M059J (cell line): ENCODE measurements at places on chromosomes 4 and X. TPM values are rescaled to one million over a fixed set of nuclear protein-coding genes. Genes with fewer than 3 reads are reported as not detected.

GRCh38 chrX:139429913-139430312 is 100.6 kb upstream of the F9 start:
- DNase-seq = peak; percentile 22

CFAP299 gene
- total RNA-seq = not detected in 2 replicates

PF4V1 gene
- total RNA-seq = not detected in 2 replicates

RAB9B gene
- 3.2 and 5.5 TPM in 2 replicates for total RNA-seq

- DNase-seq = no peak
Observed at GRCh38 chr4:73988061-73988460, at the start of gene PPBP. Gene PPBP, minus strand, starts transcription at chr4:73988190. Its CDS starts 87 bp downstream, at chr4:73988103.

MSX1 gene
- total RNA-seq = 11.4 and 12.6 TPM in 2 replicates

DNA sequence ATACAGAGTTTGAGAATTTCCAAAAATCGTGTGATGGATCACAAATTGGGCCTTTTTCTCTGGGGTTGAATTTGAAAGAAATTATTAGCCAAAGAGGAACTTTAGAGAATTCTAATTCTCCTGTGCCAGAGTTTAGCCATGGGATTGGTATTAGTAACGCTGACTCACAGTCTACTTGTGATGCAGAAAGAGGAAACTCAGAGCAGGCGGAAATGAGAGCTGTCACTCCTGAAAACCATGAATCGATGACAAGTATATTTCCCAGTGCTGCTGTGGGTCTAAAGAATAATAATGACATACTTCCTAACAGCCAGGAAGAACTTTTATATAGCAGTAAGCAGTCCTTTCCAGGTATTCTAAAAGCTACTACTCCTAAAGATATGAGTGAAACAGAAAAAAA is 64.9 kb downstream of the N4BP2 start:
- DNase-seq = peak; percentile 85

DNA sequence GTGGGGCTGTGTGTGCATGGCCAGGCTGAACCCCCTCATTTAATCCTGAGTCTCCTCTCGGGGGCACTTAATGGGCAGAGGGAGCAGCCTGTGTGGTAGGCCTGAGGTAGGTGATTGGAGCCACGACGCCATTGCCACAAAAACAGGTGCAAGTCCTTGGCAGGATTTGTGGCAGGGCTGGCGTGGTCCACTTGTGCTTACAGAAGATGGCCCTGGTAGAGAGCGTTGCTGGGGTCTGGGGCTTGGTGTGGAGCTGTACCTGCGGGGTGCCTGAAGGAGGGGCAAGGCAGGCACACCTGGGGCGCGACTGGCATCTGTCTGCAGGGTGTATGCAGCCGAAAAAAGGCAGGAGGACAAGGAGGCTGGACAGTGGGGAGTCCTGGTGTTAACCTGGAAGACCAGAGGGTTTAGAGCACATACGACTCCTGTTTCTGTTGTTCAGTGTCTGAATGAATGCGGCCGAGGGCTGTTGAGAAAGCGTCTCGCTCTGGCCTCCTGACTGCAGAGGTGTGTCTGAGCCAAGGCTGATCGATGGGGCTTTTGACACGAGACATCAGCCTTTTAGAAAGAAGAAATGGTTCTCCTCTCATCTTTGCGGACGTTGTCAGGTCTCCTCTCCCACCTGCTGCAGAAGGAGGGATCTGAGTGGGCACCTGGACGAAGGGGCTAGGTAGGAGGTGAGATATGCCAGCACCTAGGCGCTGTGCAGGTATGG is 52.0 kb downstream of the TBC1D14 start:
- no peak for DNase-seq

DNA sequence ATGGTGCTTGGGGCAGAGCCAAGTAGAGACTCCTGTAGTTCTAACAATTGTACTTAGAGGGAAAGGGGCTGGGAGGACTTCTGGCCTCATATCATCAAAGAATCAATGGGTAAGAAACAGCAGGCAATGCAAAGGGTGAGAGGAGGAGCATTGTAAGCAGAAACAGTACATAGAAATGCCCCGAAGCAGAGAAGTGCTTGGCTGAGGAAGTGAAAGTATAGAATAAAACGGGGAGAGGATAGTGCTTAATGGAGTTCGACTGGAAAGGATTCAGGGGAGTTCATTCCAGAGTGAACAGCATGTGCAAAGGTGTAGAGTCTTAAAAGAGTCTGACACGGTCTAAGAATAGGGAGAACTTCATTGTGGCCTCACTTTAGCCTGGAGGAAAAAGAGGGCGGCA is 103.0 kb downstream of the SYNPO2 start:
- DNase-seq = no peak

NRK gene
- total RNA-seq = not detected in 2 replicates

- DNase-seq = no peak
Observed at GRCh38 chr4:111266937-111267336, 644.1 kb upstream of the PITX2 start.

GAK gene
- total RNA-seq = 48.3 and 67.5 TPM in 2 replicates

PAGE1 gene
- total RNA-seq = 1.1 and 1.6 TPM in 2 replicates

DNA sequence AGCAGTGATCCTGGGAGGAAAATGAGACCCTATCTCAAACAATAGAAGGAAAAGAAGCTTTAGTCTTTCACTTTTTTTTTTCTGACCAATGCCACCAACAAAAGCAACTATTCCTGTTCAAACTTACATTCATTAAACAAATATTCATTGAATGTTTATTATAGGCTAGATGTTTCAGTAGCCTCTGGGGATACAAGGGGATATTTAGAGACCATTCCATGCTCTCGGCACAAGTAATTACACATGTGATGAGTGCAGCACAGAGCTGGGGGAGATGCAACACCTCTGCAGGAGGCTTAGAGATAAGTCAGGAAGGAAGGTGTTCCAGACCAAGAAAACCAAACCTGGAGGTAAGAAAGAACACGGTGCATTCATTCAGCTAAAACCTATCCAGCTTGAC is 68.3 kb downstream of the PALLD start:
- no peak for DNase-seq

DNA sequence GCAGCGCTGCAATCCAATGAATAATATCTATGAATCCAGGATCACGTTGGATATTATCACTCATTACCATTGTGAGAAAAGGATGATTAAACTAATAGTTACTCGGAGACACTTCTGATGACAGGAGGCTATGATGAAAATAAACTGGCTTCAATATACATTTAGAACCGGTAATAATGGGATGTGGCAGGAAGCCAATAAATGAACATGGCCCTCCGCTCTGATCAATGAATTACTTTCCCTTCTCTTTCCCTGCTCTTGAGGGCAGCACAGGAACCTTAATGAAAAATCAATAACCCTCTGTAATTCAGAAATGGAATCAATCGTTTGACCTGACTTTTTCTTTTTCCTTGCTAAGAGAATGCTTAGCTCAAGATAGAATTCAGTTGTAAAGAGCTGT is 103.9 kb upstream of the PAQR3 start:
- DNase-seq = no peak

GRCh38 chrX:107748506-107748905 is 27.1 kb downstream of the TSC22D3 start:
- DNase-seq = no peak

DNA sequence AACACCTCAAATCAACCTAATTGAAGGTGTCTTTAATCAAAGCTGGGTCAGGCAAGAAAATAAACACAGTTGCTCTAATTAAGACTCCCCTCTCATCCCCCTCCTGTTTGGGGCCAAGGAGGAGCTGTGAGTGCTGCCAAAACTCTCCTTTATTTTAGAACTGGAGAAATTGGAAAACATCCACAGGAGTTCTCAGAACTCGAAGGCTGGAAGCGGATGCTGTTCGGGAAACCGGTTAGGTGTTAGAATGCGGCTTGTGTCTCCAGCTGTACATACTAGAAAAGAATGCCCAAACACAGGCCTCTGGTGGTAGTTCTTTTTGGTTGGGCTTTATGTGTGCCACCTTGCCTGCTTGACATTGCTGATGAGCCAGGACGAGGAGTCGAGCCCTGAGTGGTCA is 118.2 kb downstream of the GPR143 start:
- no peak for DNase-seq

DNA sequence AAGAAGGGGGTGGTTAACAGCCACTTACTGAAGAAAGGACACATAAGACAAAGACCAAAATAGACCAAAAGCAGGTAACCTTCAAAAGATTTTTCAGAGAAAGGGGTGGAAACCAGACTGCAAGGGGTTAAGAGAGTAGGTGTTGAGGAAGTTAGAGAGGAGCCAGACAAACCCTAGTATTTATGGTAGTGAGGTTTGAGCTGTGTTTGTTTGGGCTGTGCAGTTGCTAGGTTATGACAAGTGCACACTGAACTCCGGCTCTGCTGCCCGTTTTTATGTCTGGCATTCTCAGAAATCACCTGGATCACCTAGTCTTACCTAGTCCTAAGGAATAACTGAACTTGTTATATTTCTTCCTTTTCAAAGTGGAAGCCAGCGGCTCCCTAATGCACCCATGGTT is 22.9 kb upstream of the G3BP2 start:
- no peak for DNase-seq

- no peak for DNase-seq
Observed at GRCh38 chr4:52568351-52568750, 90.8 kb downstream of the USP46 start.

GRCh38 chrX:54758114-54759055 is 39.7 kb downstream of the ITIH6 start:
- DNase-seq = no peak

BCORL1 gene
- total RNA-seq = 1.7 and 4.0 TPM in 2 replicates

- DNase-seq = peak; percentile 86
Observed at GRCh38 chrX:74242050-74242449, 61.9 kb upstream of the ZCCHC13 start.

DNA sequence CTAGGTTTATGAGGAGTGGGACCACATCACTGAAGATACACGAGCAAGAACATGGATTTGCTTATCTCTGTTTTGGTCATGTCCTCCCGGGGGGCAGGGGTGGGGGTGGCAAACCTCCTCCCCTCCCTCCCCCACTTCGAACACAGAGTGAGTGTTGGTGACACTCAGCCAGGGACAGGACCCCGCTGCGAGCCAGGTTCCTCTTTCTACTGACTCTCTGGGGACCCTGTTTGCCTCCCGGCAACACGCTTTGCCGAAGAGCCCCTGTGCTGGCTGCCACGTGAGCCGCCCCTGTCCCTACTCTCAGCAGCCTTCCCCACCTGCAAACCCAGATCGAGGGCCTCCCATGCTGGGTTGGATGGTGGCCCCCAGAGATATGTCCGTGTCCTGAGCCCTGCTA is 34.7 kb downstream of the P2RY8 start:
- no peak for DNase-seq

GRCh38 chrX:79140731-79141130 is 3.8 kb upstream of the GPR174 start:
- no peak for DNase-seq

SLC10A7 gene
- 8.7 and 10.3 TPM in 2 replicates for total RNA-seq

GRCh38 chr4:7313347-7313811 is 121.0 kb downstream of the SORCS2 start:
- no peak for DNase-seq

SPANXB1 gene
- 43.0 and 87.1 TPM in 2 replicates for total RNA-seq

TSC22D3 gene
- 36.8 and 44.6 TPM in 2 replicates for total RNA-seq

GRCh38 chr4:132227151-132227856 is 921.8 kb upstream of the PCDH10 start:
- no peak for DNase-seq

DSPP gene
- not detected in 2 replicates for total RNA-seq

DNA sequence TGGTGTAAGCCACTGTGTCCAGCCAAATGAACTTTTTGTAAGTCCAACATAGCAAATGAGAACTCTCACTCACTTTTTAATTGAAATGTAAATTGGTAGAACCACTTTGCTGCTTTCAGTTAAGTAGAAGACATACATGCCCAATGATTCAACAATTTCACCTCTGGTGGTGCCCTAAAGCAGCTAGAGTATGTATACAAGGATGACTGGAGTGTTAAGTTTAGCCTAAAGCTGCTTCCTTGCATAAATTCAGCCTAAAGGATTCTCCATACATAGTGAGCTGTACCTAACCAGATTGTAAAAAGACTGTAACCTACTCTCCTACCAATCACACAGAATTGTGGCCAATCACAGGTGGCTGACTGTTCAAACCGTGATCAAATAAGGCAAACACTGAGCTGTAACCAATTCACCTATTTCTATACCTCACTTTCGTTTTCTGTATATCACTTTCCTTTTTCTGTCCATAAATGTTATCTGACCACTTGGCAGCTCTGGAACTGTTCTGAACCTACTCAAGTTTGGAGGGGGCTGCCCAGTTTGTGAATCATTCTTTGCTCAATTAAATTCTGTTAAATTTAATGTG is 39.9 kb downstream of the PDS5A start:
- DNase-seq = no peak

- peak; percentile 73 for DNase-seq
Observed at GRCh38 chrX:119698845-119699244, 5.9 kb upstream of the SEPTIN6 start.

AWAT1 gene
- total RNA-seq = not detected in 2 replicates

- DNase-seq = peak; percentile 46
Observed at GRCh38 chr4:149344436-149344835, 471.2 kb downstream of the IQCM start.

RAB41 gene
- not detected in 2 replicates for total RNA-seq

DNA sequence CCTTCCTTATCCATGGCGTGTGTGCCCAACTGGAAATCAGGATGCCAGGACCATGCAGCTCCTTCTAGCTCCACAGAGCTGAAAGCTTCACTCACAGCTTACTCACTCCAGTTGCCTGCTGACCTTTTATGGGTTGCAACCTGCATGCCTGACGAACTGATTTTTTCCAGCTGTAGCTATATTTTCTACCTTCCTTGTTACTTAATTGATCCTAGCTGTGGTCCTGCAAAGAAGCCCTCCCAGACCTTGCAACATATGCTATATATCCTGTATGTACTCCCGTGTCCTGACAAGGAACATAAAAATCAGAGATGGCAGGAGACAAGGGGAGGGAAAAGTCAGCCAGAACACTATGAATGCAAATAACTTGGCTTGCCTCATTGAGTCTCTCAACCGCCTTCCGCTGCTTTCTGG is 135.3 kb upstream of the LDB2 start:
- peak; percentile 55 for DNase-seq

DRP2 gene
- 0.42 and 0.44 TPM in 2 replicates for total RNA-seq

DNA sequence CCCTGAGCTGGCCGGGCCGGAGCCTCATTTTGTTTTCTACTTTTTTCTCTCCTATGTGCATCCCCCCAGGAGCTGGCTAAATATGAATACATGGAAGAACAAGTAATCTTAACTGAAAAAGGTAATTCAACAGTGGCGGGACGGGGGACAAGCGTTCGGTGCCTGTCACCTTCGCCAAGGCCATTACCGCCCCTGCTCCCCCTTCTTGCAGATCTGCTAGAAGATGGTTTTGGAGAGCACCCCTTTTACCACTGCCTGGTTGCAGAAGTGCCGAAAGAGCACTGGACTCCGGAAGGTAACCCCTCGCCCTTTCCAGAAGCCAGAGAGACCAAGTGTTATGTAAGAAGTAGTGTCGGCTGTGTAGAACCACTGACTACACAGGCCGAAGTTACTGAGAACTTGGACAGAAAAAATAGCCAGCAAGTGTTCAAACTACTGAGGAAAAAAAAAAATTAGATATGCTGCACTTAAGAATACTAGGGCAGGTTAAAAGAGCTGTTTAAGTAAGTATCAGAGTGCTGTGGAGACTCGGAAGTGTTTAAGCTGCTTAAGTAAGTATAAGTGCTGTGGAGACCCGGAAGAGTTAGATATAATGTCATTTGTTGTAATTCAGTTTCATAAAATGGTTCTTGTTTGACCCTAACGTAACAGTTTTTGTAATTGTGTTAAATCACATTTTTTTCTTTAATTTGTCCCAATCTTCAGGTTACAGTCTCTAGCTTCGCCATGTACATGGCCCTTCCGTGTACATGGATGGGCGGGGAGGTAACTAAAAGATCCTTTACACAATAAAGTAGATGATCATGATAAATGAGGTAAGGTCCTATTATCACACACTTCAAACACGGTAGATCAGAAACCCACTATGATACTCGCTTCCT is 856 bp downstream of the SAT1 start:
- no peak for DNase-seq
